NCI-H526 (cell line): ENCODE measurements at places on chromosomes 1 and 21.

DNA sequence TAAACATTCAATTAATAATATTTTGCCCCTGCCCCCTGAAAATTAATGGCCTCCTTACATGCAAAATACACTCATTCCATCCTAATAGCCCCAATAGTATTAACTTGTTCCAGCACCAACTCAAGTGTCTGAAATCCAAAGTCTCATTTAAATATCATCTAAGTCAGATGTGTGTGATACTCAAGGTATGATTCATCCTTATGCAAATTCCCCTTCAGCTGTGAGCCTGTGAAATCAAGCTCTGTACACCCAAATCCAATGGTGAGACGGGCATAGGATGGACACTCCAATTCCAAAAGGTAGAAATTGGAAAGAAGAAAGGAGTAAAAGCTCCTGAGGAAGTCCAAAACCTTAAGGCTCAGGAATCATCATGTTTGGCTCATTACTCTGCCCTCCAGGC is 83.5 kb downstream of the HHAT start:
- DNase-seq, result no peak

DNA sequence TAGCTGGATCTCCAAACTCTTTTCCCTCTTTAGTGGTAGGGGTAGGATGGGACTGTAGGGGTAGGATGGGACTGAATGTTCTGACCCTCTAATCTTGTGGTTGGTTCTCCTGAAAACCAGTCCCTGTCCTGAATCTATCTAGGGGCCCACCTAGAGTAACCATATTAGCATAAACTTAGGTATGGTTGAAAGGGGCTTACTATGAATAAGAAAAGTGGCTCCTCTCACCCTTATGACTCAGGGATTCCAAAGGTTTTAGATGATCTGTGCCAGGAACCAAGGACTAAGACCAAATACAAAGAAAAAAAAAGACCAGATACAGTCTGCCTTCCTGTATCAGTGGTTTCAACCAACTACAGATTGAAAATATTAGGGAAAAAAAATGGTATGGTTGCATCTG is 28.9 kb downstream of the RNF2 start:
- no peak for DNase-seq

DNA sequence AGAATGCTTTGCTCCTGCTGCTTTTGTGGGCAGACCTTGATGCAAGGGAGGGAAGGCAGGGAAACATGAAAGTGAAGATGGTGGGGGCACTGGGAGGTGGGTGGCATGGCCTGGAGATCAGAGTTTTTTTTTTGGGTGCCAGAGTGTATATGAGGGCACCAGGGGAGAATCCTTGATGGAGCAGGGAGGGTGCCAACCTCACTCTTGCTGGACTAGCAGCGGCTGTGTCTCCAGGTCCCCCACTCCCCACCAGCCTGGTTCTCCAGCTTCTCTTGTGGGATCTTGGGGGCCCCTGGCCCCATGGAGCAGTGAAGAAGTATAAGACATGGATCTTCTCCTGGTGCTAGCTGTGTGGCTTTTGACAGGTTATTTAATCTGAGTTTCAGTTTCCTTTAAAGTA is 13.5 kb upstream of the PRELP start:
- no peak for DNase-seq

DNA sequence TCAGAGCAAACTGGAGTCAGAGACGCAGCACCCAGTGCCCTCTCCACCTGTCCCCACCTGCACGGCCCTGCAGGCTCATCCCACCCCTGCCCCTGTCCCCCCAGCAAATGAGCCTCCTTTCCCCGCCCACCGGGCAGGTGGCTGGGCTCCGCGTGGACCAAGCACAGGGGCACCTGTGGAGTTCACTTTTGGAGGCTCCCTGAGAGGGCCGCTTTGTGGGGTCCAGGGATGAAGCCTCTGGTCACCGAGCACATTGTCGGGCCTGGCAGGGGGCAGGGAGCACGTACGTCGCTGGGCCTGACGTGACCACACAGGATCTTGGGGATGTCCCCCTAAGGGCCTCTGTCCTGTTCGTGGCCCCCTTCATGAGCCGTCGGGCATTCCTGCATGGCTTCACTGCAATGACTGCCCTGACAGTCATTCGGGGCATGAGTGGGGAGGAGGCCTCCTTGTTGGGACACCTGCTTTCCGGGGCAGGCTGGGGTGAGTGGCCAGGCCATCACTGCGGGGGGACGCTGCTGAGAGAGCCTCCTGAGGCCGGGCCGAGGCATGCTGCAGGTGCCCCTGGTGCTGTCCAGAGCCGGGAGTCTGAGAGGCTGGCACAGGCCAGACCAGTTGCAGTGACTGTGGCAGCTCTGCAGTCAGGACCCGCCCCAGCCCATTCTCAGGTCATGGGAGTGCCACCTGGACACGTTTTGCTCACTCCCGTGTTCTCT is 19.7 kb downstream of the SLX9 start:
- no peak for DNase-seq

- DNase-seq, result peak; percentile 98
Observed at GRCh38 chr1:183655562-183656075, 2.5 kb upstream of the APOBEC4 start.

GRCh38 chr1:240522122-240522822 is 89.7 kb downstream of the GREM2 start:
- no peak for DNase-seq

DNA sequence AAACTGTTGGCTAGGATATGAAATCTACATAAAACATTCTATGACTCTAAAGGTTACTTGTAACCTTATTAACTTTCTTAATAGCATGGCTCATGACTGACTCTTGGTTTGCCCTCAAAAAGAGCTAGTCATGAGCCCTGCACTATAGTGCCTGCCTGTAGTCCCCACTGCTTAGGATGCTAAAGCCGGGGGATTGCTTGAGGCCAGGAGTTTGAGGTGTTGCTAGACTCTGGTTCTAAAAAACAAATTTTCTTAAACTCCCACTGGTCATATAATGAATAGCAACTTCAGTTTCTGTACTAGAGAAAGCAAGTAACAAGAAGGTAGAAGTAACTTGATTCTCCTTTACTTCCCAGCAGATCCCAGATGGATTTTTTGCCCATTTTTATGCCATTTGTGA is 15.8 kb upstream of the NEXN start:
- no peak for DNase-seq

DNA sequence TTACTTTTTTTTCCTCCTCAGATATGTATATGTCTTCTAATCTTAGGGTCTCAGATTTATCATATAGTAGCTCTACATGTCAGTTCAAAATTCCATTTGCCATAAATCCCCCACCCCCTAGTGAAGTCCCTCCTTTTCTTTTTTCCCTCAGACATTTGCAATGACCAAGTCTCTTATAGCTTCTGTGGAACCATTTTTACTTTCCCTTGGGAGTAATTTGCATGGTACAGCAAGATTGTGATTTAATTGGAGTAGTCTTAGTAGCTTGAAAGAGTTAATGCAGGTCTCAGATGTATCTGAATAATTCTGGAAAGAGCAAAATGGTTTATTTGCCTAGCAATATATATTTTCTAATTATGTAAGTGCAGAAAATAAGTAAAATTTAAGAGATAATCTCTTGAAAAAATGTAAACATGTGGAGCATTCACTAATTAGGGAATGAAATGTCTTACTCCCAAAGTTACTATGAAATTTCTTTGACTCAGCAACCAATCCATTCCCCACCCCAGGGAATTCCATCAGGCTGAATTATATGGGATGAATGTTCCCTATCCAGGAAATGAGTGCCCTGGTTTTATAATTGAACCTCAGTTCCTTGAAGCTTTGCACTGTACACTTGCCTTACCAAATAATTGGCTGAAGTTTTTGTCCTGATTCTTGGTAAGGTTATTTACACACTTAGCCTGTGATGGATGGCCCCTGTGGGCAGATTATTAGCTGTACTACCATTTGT is 267.0 kb downstream of the DNM3 start:
- DNase-seq, result no peak

DNA sequence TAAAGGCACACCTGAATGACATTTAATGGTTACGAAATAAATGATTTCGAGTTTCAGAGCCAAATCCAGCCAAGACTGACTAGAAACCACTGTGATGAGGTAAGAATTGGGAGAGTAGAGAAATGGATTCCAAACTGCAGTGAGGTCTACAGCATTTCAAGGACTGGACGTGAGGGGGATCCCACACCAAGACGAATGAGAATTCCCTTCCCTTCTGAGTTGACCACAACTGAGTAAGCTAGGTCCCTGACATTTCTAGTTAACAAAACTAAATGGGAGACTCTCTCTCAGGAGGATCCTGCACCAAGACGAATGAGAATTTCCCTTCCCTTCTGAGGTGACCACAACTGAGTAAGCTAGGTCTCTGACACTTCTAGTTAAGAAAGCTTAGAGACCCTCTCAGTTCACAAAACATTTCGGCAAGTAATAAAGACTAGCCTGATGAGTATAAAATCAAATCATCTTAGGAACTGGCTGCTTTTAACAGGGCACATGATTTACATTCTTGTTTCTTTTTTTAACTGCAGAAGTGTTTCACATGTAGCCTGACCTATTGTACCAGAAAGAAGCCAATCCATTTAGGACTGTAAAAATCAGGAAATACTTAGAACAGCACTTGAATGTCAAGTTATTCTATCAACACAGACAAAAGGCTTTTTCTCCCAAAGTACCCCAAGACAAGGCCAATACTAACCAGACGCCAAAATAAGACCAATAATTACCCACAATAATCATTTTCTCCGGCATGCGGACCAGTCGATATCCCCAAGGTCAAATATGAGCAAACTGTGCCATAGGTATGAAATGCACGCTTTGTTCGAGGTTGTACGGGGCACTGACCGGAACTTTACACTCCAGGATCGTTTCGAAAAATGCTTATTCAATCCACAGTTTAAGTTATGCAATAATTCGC is 1.4 kb upstream of the SPATA1 start:
- DNase-seq, result peak; percentile 15

GRCh38 chr1:201988601-201989000 is 6.2 kb downstream of the RNPEP start:
- DNase-seq, result no peak

DNA sequence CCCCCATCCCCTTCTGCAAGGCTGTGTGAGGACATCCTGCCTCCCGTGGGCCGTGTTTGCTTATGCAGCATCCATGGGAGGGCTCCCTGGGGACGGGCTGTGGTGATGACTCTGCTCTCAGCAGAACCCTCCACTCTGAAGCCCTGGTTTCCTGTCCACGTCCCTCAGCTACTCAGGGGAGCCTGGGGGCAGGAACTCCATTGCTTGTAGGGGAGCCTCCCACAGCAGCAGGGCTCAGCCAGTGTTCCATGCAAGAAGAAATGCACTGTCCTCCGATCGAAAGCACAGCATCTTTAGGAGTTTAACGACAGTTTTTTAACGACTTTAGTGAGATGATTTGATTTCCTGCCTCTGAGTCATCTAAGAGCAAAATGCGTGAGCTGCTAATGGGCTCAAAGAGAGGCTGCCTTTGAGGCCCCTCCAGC is 8.3 kb upstream of the KCNAB2 start:
- peak; percentile 39 for DNase-seq

DNA sequence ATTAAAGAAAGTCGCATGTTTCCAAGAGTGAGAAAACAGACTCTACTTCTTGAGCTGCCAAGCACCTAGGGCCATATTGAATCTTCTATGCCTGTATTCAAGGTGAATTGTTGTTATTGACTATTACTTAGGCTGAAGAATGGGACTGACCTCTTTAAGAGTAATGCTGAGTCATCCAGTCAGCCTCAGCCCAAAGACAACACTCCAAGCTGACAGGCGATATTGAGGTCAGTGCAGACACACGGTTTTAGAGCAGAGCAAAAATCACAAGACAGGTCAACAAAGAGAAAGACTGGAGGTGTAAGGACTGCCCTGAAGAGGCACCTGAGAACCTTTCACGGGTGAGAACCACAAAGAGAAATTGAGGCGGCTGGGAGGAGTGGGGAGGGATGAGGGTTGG is 146.9 kb downstream of the MIS18A start:
- DNase-seq, result no peak

- no peak for DNase-seq
Observed at GRCh38 chr1:171310661-171311087, 3.3 kb upstream of the FMO4 start.

DNA sequence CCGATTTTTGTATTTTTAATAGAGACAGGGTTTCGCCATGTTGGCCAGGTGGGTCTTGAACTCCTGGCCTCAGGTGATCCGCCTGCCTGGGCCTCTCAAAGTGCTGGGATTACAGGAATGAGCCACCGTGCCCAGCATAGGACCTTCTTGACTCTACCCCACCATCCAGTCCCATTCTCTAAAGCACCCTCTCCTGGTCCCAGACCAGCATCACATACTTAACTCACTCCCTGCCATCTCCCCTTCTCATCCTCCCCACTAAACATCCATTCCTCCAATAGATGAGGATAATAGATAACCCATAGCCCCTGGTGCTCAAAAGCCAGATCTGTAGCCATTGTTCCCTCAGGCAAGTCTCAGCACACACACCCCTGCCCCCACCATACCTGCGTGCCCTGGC is 2.1 kb downstream of the ENTREP3 start:
- DNase-seq, result peak; percentile 52
